Stimulated activated CD4-positive, alpha-beta T cell treated with anti-CD3 and anti-CD28 coated beads, Interleukin-1b, Interleukin-23, amount 100 ng/mL, for 48 hours (primary cell): ENCODE measurements at places on chromosomes 13 and 19.

- DNase-seq: peak; percentile 87
Observed at GRCh38 chr19:53254411-53255341, at the start of gene ZNF677. TSS of gene ZNF677 (minus strand) at chr19:53254873. CDS start at chr19:53251550, 3,323 bp downstream.

- no peak for DNase-seq
Observed at GRCh38 chr13:27168906-27169657, 2.5 kb downstream of the USP12 start.

- no peak for DNase-seq
Observed at GRCh38 chr13:60620611-60621395, 223.8 kb downstream of the TDRD3 start.

GRCh38 chr19:24166055-24166454 lies 79.1 kb downstream of the ZNF254 start:
- DNase-seq: no peak

DNA sequence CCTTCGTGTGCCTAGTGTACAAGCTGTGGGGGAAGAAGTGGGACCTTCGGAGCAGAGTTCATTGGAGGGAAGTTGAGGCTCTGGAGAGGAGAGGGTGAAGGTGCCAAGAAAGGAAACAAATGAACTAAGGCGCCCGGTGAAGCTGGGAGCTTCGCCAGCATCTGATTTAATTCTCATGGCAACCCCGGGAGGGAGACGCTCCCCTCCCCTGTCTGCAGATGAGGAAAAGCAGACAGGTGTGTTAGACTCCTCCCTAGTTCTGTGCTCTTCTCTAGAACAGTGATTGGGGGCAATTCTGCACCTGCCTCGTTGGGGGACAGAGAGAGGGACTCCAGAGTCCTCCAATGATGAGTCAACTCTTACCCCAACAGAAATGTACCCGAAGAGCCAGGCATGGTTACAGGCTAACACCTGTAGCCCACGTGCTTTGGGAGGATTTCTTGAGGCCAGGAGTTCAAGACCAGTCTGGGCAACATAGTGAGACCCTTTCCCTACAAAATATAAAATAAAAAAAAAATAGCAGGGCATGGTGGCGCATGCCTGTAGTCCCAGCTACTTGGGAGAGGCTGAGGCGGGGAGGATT lies 4.2 kb downstream of the SSC5D start:
- no peak for DNase-seq

GRCh38 chr13:98584668-98585397 lies 7.9 kb upstream of the STK24 start:
- no peak for DNase-seq

DNA sequence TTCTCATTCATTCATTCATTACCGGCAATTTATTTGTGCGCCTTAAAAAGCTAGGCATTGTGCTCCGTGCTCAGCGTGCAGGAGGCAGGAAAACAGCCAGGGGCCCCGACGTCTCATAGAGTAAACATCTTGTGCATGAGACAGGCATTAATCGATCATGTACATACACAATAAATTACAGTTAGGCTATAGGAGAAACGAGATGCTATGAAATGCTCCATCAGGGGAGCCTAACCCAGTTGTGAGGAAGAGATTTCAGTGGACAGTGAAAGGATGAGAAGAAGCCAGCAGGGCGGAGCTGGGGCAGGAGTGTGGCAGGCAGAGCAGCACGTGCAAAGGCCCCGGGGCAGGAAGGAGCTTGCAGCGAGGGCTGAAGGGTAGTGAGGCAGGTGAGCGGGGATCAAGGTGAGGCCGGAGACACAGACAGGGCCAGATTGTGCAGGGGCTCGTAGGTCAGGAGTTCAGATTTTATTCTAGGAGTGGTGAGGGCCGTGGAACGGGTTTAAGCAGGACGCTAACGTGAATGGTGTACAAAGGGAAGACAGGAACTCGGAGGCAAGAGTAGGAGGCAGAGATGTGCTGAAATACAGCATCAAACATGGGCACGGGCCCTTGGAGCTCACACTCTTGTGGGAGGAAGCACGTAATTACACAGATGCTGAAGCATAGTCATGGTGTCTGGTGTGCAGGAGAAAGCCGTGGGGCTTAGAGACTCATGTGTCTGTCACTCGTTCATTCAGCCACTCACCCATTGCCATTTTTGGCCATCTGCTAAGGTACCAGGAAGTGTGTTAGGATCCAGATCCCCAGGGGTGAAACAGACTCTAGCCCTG lies 7.8 kb upstream of the CACNG6 start:
- DNase-seq: no peak
